ENCODE measurements at places on chromosomes 16 and 17.

DNA sequence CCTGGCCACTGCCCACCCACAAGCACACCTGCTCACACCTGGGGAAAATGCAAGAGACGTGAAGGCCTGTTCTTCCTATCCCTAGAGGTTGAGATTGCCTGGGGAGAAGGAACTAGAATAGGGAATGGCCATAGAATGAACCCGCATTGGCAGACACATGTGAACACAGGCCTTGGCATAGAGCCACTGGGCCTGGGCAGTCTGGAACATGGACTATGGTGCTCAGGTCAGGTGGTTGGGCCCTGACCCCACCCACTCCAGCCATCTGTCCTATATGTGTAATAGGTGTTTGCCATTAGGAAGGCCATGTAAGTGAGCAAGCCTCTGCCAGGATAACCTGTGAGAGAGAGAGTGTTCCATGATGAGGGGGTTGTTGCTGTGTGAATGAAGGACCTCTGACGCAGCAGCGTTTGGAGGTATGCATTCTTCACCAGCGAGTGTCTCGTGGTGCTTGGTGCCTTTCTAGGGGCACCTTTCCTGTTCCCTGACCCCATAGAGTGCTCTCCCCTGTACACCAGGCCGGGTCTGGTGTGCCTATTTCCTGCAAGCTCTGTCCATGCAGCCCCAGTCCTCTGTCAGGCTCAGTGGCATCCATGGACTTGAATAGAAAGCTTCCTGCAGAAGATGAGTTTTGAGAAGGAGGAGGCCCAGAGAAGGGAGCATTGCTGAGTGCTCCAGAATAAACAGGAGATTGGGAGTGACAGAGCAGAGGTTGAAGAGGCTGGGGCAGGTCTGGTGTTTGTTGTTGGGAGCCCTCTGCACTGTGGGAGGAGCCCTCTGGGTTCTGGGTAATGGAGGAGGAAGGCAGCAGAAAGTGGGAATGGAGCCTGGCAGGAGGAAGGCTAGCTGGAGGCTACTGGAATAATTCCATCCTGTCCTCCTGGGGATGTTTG lies 15.6 kb downstream of the CTRL start:
- DNase-seq: no peak

GRCh38 chr17:19718613-19719354 lies 2.4 kb upstream of the SLC47A2 start:
- no peak for DNase-seq

DNA sequence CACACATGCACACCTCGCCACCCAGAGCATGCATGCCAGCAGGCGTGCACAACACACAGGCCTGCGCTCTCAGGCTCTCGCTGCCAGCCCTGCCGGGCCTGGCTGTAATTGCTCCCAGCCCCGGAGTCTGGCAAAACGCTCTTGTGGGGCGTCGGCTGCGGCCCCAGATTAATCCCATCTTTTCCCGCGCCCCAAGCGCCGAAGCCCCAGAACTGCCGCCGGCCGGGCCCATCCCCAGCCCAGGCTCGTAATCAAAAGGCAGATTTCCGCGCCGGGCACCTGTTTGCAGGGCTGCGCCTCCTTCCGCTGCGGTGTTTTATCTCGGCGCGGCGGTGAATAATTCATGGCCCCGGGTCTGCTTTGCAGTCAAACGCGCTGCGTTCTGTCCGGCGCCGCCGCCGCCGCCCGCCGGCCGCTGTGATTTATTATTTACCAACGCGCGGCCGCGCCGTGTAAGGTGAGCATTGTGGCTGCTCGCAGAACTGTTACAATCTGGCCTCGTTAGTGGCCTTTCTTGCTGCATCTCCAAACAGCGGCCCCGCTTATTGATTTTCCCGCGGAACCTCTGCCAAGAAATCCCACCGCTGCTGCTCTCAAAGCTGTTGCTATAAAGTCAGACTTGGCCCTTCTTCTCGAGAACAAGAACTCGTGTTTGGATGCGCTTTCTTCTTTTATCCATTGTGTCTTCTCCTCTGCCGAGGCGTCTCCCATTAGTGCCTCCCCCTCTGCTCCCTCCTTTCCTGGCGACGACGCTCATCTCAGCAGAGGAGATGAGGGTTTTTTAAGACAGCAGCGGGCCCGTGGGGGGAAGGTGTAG lies 126.1 kb downstream of the IRX5 start:
- no peak for DNase-seq

- DNase-seq: no peak
Measured at GRCh38 chr16:55102077-55102476, 171.4 kb downstream of the IRX5 start.

- no peak for DNase-seq
Measured at GRCh38 chr17:76255801-76256429, 9.2 kb upstream of the UBALD2 start.

GRCh38 chr16:84166796-84167695 lies 19.8 kb downstream of the TAF1C start:
- DNase-seq: no peak

- DNase-seq: no peak
Measured at GRCh38 chr16:5176505-5176904, 78.9 kb upstream of the EEF2KMT start.

DNA sequence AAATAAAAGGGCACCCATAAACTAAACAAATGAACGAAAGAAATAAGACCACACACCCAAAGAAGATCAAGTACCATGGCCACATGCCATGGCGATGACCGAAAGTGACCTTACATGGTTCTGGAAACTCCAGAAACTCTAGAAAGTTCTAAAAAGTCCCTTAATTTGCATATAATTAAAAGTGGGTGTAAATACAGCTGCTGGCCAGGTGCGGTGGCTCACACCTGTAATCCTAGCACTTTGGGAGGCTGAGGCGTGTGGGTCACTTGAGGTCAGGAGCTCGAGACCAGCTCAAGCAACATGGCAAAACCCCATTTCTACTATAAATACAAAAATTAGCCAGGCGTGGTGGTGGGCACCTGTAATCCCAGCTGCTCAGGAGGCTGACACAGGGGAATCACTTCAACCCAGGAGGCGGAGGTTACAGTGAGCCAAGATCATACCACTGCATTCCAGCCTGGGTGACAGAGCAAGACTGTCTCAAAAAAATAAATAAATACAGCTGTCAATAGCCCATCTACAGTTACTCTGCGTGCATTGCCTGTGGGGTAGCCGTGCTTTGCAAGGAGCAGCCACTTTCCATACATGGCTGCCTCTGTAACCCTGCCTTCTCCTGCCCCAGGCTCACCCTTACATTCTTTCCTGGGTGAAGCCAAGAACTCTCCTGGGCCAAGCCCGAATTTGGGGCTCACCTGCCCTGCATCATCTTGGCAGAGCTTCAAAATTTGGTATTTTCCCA lies 7.2 kb upstream of the ZNF778 start:
- DNase-seq: no peak

DNA sequence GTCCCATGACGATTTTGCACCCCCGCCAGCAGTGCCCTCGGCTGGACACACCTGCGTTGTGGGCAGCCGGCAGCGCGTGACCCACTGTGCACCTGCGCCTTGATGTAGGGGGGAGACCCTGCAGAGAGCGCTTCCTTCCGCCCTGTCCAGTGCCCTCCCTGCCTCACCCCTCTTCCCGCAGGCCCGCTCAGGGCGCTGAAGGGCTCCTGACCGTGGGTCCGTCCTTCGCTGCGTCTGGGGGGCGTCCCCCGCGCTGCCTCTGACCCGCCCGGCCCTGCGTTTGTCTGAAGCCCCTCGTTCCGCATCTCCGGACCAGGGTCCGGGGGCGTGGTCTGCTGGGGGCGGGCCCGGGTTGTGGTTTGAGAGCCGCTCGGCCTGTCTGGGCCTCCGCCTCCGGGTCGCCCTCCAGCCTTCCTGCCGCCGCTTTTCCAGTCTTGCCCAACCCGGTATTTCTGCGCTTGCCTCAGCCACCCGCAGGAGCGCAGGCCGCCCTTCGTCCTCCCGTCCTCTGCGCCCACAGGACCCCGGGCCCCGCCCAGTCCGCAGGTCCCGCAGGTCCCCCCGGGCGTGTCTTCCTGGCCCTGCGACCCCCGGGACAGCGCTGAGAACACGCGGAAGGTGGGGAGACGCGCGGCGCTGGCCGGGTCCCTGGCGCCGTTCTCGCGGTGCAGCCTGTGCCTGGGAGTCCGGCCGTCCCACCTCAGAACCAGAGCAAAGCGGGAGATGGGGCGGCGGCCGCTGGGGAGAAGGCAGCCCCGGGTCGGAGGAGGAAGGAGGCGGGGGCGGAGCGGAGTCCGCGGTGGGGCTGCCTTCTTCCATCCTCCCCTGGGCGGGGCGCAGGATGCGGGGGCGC lies 4.0 kb upstream of the IL17C start:
- no peak for DNase-seq

- no peak for DNase-seq
Measured at GRCh38 chr17:41697122-41697962, 8.7 kb downstream of the EIF1 start.

DNA sequence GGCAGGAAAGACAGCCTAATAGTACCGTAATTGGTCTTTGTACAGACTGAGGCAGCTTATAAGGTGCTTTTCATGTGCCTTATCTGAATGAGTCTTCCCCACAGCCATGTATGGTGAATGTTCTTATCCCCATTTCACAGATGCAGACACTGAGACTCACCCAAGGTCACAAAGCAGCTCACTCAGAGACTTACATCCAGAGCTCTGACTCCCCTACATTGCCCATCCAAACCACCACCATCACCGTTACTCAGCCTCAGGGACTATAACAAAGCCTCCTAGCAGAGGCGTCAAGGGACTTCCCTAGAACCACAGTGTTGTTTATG lies 627 bp upstream of the GPR179 start:
- no peak for DNase-seq

DNA sequence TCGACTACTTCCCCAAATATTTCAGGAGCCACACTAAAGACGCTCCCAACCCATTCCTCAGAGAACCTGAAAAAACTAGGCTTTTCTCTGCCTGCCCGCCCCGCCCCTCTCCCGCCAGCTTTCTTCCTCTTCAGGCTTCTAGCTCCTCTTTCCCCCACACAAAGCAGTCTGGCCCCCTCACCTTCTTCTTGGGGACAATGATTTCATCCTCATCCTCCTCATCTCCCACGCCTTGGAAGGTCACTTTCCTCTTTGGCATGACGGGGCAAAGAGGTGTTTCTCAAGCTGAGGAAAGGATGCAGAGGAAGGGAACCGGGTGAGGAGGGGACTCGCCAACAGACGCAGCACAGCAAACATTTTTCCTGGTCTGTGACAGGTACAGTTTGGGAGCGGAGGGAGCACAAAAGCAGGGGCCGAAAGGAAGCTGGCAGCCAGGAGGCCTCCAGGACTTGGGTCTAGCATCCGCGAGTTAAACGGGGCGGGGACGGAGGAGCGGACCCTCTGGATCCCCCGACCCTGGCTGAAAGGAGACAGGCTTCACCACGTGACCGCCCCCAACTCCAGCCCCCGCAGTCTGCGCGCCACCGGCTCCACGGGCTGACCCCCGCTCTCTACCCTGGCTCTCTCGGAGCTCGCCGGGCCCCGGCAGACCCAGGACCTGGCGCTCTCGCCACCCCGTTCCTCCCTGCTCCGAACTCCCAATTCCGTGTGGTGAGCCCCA lies 525 bp downstream of the CD2BP2 start:
- DNase-seq: no peak

- DNase-seq: no peak
Measured at GRCh38 chr16:57795431-57795878, 6.8 kb downstream of the KIFC3 start.

GRCh38 chr16:51407921-51408320 lies 256.9 kb upstream of the SALL1 start:
- no peak for DNase-seq

- no peak for DNase-seq
Measured at GRCh38 chr17:38428112-38428642, at the start of gene ARHGAP23. Gene ARHGAP23 (plus strand): TSS chr17:38428464. CDS start chr17:38428486, 22 bp downstream.

DNA sequence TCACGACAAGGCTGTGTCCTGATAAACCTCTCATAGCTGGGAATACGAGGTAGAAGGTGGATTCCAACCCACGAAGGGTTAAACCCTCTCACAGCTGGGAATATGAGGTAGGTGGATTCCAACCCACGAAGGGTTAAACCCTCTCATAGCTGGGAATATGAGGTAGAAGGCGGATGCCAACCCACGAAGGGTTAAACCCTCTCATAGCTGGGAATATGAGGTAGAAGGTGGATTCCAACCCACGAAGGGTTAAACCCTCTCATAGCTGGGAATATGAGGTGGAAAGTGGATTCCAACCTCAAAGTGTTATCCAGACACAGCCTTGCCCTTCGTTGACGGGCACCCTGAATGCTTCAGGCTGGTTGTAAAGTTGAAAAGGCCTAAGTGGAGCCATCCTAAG lies 31.0 kb downstream of the AXIN1 start:
- no peak for DNase-seq

- DNase-seq: no peak
Measured at GRCh38 chr17:17873450-17873991, 36.7 kb upstream of the SREBF1 start.

- DNase-seq: no peak
Measured at GRCh38 chr16:57167953-57168352, 17.9 kb downstream of the PSME3IP1 start.

DNA sequence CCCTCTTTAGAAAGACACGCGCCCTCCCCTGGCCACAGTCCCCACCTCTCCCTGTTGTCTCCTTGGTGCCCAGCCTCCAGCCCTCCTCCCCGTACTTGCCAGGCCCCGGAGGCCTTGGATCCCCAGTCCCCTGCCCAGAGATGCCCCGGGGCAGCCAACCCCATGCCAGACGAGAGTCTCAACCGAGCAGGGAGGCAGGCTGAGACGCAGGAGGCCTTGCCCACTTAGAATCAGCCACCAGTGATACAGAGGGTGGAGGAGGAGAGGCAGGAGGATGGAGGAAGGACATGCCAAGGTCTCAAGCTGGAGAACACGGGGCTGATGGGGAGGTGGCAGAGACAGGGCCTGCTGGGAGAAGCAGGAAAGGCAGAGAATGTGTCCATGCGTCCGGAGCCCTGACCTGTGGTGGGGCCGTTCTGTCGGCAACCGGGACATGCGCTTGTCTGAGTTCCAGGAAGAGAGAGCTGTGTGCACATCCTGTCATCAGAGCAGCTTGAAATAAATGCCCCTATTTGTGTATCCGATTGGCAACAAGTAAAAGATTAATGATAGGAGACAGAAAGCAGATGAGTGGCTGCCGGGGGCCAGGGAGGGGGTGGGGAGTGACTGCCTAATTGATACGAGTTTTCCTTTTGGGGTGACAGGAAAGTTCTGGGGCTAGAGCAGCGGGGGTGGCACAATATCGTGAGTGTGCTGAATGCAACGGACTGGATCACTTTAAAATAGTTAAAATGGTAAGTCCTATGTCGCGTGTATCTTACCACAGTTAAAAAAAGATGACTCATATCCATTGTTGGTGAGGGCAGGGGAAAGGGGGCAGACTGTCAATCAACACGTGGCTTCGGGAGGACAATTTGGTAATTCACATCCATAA lies 44.7 kb upstream of the MEAK7 start:
- DNase-seq: no peak

GRCh38 chr17:55607731-55608341 lies 96.6 kb upstream of the SMIM36 start:
- no peak for DNase-seq

DNA sequence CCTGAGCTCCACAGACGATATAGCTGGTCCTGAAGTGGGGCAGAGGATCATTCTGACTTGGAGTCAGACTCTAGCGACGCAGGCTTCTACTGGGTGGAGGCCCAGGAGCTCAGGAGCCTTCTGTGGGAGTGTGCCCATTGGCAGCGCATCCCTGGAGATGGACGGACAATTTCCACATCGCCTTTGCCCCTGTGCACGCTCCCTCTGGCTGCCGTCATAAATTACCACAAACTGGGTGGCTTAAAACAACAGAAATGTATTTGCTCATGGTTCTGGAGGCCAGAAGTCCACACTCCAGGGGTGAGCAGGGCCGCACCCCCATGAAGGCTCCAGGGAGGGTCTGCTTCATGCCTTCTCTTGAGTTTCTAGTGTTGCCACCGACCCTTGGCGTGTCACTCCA lies 6.9 kb downstream of the CARD14 start:
- no peak for DNase-seq

Measured in esophagus squamous epithelium (tissue), 5 donors.